ENCODE measurements at places on chromosomes 12 and 14.
A peak's percentile ranks its signal among the peaks of the same experiment; 100 is the strongest.

- no peak for DNase-seq
Observed at GRCh38 chr14:104393199-104393897, 186.2 kb upstream of the C14orf180 start.

- no peak for DNase-seq
Observed at GRCh38 chr14:56357428-56357827, 222.2 kb upstream of the TMEM260 start.

DNA sequence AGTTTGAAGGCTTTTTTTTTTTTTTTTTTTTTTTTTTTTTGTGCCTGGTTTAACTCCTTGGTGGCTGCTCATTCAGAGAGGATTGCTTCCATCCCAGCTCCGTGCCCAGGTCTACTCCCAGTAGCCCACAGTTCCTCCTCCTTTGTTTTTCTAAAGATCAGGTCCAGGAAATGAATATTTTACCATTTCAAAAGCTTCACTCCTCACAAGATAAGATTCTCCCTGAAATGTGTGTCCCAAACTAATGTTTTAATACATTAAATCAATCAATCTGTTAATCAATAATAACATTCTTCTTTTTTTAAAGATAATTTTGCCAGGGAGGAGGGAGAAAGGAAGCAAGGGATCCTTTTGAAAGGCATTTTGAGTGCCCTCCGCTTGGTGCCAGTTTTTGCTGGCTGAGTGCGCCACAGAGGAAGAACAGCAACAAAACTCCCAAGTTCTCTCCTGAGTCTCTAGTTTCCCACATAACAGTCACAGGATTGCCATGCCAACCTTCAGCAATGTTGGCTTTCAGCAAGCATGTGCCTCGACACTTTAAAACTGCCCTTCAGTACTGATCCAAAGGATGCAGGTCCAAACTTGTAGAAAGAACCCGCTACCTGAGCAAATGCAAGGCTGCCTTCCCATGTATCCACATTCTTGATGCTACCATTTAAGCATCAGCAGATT, 99.2 kb downstream of the RMST start:
- no peak for DNase-seq

DNA sequence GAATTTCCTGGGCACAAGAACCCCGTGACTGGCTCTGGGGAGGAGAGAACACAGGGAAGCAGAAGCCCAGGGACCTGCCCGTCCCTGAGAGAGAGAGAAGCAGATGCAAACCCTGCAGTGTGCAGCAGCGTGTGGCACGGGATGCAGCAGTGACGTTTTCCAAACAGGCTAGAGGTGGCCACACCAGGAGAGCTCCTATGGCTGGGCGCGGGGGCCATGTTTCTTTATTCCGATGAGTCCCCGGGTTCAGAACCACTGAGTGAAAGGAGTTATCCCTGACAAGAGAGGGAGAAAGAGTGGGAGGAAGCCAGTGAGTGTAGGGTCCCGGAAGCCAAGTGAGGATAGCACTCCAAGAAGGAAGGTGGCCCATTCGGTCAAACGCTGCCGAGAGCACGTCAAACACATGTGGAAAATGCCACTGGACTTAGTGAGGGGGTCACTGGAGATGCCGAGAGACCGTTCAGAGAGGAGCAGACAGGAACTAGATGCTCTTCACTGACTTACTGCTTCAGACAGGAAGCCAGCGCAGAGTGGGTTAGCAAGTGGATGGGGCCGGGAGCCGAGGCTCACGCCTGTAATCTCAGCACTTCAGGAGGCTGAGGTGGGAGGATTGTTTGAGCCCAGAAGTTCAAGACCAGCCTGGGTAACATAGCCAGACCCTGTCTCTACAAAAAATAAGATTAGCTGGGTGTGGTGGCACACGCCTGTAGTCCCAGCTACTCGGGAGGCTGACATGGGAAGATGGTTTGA, 123.0 kb downstream of the BCL11B start:
- no peak for DNase-seq

- no peak for DNase-seq
Observed at GRCh38 chr12:130521375-130522124, 183.9 kb downstream of the PIWIL1 start.

DNA sequence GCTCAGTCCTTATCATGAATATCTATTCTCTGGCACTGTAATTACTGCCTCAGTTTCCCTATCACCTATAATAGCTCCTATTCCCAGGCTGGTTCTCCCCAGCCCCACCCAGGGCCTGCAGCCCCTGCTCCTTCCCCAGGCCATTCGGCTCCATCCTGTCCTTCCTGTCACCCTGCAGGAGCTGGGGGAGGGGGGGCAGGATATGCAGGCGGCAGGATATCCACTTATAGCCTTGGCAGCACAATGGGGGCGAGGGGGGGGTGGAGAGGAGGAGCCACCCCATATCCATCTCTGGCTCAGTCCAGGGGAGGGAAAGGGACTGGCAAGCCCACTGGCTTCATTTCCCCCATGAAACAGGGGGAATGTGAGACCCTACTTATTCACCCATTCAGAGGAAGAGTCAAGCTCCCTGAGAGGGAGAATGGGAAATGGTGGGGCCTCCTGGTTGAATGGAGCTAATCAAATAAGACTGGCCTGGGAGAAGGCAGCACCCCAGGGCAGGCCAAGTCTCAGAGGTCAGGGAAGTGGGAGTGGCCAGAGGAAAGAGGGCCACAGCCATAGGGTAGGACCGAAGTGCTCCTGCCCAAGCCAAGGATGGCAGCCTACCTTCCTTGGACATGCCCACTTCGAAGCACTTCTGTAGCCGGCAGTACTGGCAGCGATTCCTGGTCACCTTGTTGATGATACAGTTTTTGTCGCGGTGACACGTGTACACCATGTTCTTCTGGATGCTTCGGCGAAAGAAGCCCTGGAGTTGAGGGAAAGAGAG, 7.8 kb upstream of the ITGB7 start:
- DNase-seq: no peak

DNA sequence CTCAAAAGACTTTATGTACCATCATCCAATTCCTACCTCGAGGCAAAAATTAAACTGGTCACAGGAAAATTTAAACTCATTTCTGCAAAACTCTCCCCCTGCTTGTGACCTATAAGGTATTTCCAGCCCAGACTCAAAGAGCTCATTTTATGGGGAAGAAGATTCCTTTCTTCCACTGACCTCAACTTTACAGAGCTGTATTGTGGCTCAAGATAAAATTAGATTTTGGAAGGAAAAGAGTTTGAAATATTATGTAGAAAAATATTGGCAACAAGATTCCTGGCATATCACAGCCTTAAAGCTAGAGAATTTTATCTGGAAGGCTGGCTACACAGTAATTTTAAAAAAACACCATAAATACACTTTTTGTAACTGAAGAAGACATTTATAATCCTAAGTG, 91.7 kb downstream of the STXBP6 start:
- no peak for DNase-seq

GRCh38 chr12:18470251-18470650, 208.9 kb downstream of the PIK3C2G start:
- no peak for DNase-seq

DNA sequence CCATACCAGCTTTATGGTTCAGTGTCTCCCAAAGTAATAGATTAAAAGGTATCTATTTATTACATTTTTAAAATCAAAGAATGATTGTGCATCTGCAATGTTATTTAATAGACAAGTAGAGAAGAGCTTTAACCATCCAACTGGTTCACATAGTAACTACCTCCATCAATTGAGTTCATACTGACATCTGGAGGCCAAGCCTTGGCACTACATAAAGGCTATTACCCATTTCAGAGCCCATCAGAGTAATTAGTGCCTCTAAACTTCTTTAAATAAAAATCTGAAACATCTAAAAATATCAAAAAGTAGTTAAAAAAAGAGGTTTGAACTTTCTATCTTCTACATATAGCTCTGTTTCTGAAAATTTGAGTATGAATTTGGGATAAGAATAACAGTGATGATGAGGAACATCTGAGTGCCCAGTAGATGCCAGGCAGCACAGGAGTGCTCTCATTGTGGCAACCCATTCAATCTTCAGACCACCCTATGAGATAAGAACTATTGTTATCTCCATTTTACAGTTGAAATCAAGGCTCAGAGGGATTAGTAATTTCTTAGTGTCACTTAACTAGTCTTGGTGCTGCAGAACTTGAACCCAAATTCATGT, 132.9 kb upstream of the DAAM1 start:
- DNase-seq: peak; percentile 36

DNA sequence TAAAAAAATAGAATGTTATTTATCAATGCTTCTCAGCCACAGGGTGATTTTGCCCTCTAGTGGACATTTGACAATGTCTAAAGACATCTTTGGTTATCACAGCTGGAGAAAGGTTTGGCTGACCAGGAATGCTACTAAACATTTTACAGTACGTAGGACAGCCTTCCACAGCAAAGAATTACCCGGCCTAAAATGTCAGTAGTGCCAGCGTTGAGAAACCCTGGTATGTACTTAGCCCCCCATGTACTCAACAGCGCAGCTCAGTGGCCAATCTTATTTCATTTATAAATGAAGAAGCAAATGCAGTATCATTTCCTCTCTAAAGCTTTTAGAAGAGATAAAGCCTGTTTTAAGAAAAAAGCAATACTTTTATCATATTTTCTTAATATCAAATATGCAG, 5.8 kb downstream of the MARK3 start:
- peak; percentile 68 for DNase-seq

DNA sequence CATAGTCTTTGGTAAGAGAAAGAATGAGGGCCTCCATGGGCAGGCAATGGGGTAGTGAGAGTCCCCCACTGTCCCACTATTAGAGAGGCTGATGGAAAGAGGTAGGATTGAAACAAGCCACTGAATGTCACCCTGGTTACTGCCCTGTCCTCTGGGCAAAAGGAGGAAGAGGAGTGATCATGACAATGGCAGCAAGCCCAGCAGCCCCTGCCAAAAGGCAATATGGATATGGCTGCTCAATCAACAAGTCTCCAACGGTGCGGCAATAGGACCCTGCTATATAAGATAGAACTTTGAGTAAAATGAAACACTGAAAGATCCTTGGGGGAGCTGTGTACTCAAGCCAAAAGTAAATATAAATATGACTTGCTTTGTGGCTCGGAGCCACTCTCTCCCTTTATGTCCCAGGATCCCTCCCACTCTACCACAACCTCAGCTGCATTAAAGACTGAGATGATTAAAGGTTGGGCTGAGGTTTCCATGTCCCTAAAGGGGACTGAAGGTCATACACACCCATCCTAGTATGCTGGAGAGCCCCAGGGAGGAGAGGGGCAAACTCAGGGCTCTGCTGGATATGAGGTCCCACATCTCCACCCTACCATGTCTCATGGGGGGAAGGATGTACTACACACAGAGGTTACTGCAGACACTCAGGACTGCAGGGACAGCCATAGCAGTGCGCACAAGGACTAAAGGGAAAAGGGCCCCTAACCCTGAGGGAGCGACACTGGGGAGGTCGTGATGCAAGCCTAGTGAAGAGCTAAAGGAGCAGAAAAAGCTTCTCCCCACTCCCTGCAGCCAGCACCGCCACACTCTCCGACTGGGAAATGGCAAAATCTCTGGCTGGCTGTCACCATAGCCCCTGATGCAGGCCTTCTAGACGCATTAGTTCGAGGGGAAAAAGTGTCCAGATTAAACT, 5.9 kb downstream of the POMT2 start:
- no peak for DNase-seq

GRCh38 chr14:51006781-51007211, 62.5 kb upstream of the PYGL start:
- DNase-seq: peak; percentile 65

DNA sequence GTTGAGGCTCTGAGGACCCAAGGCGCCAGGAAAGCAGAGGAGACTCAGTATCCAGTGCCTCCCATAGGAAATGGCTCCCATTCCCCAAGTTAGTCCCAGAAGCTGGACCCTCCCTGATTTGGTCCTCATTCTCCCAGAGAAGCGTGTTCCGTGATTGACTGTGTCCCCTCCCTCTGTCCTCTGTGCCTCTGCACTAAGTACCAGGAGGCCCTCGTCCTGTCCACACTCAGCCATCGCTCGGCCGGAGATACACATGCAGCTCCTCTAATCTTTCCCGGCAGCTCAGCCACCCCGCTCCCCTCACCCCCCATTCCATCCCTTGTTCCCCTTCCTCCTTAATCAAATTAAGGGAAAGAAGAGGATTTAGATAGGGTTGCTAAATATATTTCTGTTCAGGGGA, 28.3 kb upstream of the ATP2A2 start:
- no peak for DNase-seq

GRCh38 chr14:58705066-58705465, 67.3 kb downstream of the DACT1 start:
- no peak for DNase-seq

DNA sequence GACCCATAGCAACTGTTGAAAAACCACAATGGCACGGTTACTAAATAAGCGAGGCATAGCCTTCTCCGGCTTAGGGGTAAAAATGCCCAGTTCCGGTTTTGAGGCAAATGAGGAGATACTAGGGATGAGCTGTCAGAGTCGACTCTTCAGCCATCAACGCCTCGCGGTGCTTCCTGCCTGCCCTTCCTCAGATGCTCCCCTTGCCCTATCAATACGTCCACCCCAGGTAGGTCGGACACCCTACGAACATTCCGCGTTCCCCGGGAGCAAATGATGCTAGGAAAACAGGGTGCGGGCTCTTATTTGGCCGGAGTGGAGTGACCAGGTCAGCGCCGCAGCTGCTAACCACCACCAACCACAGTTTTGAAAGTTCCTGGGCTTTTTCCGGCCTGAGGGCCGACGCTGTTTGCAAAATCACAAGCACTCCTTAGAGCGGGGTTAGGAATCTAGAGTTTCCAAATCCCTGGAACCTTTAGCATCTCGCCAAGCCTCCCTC, 1.2 kb downstream of the SRSF9 start:
- DNase-seq: no peak

DNA sequence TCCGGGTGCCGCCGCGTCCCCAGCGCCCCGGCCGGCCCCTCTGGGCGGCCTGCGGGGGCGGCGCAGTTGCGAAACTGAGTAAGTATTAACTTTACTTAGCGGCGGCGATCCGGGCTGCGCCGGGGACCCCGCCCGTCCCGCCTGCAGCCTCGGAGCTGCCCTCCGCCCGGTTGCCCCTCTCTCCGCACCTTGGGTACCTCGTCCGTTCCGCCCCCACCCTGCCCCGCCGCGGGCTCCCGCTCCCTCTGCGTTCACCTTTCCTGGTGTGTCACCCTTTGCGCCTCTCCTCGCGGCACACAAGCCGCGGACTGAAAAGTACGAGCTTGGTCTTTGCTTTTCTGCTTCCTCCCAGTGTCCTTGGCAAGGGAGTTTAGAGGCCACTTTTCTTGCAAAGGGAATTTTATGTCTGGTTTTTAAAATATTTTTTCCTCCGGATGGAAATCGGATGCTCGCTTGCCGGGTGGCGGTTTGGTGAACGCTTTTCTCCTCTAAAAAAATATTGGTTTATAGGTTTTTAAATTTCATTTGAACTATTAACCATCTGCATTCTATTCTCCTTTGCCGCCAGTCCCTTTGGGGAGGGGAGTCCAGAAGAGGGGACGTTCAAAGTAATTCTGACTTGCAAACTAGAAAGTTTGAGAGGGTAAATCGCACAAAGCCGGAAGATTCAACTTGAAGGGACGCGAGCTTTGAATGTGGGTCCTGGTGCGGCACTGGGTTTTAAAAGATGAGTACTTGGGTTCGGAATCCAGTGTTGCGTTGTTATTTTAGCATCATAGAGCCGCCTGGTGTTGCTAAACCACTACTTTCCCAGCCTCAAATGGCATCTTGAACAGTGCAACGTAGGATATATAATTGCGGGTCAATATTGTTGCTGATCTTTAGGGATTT, 834 bp downstream of the RASSF8 start:
- no peak for DNase-seq
